ENCODE measurements at places on chromosomes 3 and 15.

DNA sequence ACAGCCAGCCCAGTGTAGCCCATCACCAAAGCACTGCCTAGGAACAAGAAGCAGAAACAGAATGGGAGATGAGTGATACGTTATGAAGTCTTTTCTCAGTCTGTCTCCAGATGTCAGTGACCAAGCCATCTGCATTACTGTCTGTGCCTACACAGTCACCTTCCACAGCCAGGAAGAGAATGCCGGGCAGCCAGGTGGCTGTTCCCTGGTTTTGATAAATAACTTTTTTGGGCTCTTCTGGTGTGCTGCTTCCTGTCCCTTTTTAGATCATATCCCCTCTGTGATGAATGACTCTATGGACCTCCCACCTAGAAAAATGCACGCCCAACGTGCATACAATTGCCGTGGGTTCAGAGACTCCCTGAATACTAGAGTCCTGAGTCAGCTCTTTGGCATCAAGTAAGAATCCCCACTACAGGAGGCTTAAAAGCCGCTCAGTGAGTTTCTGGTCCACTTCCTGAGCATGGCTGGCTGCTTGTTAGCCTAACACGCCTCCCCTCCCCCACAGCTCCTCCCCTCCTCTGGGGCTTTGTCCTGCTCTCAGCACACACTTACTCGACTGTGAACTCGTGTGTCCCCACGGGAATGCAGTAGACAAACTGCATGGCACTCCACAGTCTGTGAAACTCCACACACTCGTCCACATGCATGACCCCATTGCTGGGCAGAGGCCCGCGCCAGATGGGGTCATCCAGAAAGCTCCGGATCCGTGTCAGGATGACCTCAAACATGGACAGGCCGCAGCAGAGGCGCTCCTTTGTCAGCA is 34.7 kb downstream of the NIPA2 start:
- DNase-seq: no peak

DNA sequence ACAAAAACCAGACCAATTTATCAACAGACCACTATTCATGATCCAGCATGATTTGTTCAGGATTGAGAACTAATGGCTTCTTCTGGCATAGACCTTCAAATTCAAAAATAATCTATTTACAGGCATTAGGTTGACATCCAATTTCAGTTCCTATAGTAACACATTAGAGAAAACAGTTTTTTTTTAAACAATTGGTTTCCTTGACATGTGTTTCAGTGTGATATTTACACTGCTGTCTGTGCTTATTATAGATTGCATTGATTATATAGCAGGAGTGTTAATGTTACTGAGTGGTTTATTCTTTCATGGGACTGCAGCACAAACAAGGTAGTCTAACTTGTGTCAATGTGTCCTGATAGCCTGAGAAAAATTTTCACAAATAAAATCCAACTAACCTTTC is 579.3 kb downstream of the PLOD2 start:
- no peak for DNase-seq

DNA sequence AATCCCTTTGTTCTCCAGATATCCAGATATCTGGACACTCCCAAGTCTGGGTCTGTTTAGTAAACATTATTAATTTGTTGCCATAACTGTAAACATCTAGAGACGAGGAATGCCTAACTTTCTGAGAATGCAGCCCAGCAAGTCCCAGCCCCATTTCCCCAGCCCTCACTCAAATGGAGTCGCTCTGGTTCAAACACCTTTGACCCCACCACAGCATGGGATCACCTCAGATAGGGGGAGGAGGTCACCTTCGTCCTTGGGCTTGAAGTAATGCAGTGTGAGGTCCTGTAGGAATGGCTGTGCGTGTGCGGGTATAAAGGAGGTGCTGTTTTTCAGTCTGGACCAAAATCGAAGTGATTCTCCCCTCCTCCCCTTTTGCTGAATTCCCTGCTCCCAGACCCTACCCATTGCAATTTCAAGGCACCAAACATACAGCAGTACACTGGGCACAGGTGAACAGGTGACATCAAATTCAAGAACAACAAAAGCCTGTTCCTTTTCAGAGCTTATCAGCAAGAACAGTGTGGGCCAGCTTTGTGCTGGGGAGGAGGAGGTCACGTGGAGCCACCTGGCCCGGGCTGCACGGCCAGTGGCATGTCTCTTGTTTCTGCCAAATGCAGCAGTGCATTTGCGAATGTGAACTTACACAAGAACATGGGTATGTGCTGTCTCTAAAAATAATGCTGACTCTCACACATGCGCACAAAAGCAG is 57.5 kb upstream of the TRPM1 start:
- no peak for DNase-seq

DNA sequence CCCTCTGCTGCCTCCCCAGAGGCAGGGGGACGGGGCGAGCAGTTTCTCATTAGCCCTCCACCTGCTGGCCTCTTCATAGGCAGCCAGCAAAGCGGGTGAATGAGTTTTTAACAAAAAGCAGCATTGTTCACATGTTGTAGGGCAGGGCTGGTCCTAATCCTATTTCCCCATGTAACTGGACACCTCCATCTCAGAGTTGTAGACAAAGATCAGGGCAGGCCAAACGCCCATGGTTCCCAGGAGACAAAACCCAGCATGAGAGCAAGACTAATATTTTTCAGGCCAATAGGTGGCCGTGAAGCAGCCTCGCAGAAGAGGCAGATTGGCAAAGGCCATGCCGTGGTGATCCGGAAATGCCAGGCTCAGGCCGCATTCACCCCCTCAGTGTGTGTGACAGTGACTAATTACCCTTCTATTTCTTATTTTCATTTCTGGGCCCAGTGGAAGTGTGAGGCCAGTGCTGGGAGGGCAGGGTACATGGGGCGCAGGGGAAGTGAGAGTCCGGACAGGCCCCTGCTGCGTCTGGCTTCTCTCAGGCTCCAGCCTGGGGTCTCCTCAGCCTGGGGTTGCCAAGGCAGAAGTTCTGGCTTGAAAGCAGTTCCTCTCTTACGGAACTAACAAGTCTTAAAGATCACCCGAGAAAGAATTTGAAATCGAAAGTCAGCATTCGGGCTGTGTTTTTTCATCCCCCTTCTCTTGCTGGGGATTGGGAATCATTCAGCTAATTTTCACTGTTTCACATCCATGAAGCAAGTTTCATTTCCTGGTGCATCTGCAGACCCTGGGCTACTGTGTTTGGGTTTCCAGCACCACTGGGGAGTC is 64.8 kb downstream of the BOC start:
- DNase-seq: no peak

- DNase-seq: no peak
These were observed 207.1 kb downstream of the UACA start for GRCh38 chr15:70556151-70556741.

- no peak for DNase-seq
These were observed 57.2 kb downstream of the ITGB5 start for GRCh38 chr3:124829819-124830554.

DNA sequence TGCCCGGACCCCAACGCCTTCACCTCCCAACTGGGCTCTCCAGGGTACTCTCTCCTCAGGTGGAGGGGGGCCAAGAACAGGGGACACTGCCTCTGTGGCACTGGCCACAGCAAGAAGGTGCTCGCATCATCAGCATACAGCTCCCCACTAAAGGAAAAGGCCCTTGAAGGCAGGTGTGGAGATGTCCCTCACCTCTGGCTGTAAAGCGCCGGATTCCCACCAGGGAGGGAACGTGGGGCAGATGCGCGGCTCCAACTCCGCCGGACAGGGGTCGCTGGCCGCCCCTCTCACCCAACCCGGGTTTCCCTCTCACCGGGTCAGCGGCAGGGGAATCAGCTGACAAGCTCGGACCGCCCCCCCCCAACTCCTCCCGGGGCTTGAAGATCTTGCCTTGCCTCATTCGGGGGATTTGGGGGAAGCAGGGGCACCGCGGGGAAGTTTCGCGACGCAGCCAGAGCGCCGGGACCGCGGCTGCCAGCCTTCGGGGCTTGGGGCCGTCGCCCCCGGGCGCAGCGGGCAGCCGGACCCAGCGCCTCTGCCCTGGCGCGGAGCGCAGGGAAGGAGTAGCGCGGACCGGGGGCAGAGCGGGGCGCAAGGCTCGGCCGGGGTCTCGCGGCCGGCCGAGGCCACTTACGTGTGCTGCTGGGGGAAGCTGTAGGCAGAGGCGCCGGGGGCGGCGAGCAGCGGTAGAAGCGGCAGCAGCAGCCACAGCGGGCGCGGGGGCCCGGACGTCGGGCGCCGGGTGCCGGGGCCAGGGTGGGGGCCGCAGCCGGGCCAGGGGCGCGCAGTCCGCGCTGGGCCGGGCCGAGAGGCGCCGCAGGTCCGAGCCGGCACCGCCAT is 630 bp downstream of the CACNA2D2 start:
- DNase-seq: no peak

GRCh38 chr15:27486683-27487647 is 516.0 kb downstream of the GABRG3 start:
- DNase-seq: no peak

GRCh38 chr3:76941376-76941775 is 98.5 kb upstream of the ROBO2 start:
- DNase-seq: no peak

GRCh38 chr3:48694610-48695392 is 9.1 kb upstream of the NCKIPSD start:
- peak; percentile 74 for DNase-seq

GRCh38 chr3:31536497-31536896 is 3.8 kb downstream of the STT3B start:
- DNase-seq: no peak

DNA sequence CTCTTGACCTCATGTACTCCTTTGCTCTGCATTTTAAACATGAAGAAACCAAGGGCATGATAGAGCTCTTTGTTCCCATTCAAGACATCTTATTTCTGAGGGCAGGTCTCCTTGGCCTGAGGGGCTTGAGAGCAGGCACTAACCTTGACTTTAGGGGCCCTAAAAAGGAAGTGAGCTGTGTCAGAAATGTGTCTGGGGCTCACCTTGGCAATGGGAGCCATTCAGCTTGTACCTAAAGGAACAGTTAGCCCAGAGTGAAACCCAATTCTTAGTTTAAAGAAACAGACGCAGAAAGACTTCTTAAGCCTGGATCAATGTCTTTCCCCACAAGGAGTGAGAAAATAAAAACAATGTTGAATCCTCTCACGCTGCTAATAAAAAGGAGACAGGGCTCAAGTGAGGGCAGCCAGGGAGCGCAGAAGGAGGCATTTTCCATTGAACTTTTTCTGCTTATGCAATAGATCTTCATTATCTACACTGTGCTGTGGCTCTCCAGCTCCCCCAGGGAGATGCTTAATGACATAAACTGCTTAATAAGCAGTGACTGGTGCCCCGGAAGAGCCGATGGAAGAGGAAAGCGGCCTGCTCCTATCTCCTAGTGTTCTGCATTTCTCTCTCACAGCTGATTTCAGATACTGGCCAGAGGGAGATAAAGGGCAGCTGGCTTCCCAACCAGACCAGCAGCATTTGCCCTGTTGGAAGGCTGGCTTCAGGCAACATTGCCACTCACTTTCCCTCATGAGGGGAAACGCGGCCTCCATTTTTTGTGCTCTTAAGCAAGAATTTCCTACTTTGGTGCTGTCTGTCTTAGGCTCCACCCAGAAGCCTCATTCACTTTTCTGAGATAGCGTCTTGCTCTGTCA is 152.0 kb downstream of the OPA1 start:
- no peak for DNase-seq

DNA sequence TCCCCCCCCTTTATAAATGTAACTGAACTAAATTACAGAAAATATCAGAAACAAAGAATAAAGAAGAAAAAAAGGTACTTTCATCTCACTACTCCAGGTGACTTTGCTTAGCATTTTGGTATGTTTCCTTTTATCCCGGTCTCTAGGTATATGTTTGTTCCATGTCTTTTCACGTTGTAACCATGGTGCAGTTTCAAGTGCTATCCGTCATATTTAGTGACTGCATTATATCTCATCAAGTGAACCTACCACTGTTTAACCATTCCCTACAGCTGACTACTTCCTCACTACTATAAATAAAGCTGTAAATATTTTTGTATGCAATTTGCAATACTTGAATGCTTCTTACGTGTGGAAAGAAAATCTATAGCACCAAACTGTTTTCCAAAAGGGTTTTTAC is 2.2 kb downstream of the BTBD1 start:
- peak; percentile 30 for DNase-seq

- DNase-seq: peak; percentile 52
These were observed 104.2 kb upstream of the SLC7A14 start for GRCh38 chr3:170689893-170690660.

- DNase-seq: no peak
These were observed 170.0 kb downstream of the RAB11A start for GRCh38 chr15:66039117-66039871.

GRCh38 chr3:134277066-134277660 is 26.5 kb upstream of the RYK start:
- no peak for DNase-seq

GRCh38 chr15:50718700-50719125 is 32.1 kb upstream of the TRPM7 start:
- DNase-seq: no peak

- no peak for DNase-seq
These were observed 73.0 kb downstream of the BFSP2 start for GRCh38 chr3:133472889-133473288.

All from dermis blood vessel endothelial cell (primary cell).